Mammary epithelial cell (primary cell): ENCODE measurements at places on chromosomes 12 and 14. TPM values are rescaled to one million over a fixed set of nuclear protein-coding genes. Genes with fewer than 3 reads are reported as not detected.

Gene DAZAP2
- 75.3 and 90.7 TPM in 2 replicates for total RNA-seq

Gene KERA
- total RNA-seq = not detected

Gene ARG2
- total RNA-seq = 5.0 TPM

DNA sequence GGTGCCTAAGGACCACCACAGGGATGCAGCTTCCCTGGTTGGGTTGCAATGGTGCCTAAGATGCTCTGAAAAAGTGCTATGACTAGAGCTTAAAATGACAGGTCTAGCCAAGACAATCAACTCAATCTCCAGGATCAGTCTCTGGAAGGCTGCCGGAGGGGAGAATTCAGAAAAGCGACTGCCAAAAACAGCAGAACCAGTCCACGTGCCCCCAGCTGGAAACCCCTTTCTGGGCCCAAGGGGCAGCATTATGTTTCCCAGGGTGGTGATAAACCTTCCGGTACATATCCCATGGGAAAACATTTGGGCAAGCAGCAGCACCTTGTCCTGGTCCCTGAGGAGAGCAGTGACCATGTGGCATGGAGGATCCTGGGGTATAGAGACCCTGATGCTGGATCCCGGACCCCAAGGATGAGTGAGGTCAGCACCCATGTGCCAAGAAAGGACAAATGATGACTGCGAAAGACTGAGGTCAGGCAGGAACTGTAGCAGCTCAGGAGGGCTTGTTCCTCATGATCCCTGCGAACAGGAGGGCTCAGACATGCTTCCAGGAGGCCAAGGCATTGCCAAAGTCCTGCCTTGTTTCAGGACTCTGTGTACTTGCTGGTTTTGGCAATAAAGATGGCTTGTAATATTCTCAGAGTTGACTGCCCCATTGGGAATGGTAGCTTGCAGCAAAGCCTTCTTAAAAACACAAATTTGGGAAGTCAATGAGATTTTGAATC is 49.9 kb upstream of the LTBP2 start:
- DNase-seq = no peak

DNA sequence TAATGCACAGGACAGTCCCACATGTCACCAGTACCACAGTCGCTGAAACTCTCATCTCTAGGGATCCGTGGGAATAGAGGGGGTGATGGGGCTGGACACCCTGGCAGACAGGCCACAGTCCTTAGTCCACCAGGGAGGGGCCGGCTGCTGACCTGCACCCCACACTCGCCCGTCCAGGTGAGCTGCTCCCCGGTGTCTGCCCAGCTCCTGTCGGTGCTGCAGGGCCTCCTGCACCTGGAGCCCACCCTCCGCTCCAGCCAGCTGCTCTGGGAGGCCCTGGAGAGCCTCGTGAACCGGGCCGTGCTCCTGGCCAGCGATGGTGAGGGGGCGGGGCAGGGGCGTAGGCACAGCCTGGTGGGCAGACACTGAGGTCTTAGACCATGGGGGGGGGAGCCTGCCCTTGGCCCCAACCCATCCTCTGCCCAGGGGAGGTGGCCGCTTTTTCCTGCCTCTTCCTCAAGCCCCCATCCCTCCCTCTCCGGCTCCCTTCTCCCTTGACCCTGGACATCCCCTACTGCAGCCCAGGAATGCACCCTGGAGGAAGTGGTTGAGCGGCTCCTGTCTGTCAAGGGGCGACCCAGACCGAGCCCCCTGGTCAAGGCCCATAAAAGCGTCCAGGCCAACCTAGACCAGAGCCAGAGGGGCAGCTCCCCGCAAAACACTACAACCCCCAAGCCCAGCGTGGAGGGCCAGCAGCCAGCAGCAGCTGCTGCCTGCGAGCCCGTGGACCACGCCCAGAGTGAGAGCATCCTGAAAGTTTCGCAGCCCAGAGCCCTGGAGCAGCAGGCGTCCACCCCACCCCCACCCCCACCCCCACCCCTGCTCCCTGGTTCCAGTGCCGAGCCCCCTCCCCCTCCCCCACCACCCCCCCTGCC is 17.1 kb upstream of the ADSS1 start:
- no peak for DNase-seq

DNA sequence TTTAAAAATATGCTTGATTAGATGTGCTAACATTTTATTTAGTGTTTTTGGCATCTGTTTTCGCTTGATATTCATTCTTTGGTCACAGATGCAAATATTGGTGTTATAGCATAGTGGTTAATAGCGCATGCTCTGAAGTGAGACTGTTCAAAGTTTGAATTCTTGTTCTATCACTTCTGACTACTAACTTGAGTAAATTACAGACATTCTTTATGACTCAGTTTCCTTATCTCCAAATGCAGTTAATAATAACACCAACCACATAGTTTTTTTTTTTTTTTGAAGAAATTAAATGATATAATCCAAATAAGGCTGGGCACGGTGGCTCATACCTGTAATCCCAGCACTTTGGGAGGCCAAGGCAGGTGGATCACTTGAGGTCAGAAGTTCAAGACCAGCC is 81.0 kb downstream of the TMX1 start:
- DNase-seq = no peak

- no peak for DNase-seq
These were observed 264.2 kb downstream of the AACS start for GRCh38 chr12:125329239-125330102.
